ENCODE measurements at places on chromosomes 2 and 18. TPM values are rescaled to one million over a fixed set of nuclear protein-coding genes. Genes with fewer than 3 reads are reported as not detected.

The LYPD6B gene
- 2.6 TPM for total RNA-seq

The PLGLB1 gene
- total RNA-seq: 4.2 TPM

The REG3A gene
- total RNA-seq: 0.79 TPM

The GKN1 gene
- not detected for total RNA-seq

The SFXN5 gene
- total RNA-seq: 26.4 TPM

The DYSF gene
- total RNA-seq: 7.5 TPM

The FRZB gene
- total RNA-seq: 26.8 TPM

The SERPINB12 gene
- not detected for total RNA-seq

The TRIM43 gene
- total RNA-seq: not detected

The UPP2 gene
- not detected for total RNA-seq

The ASAP2 gene
- 58.1 TPM for total RNA-seq

The ZNF892 gene
- total RNA-seq: 2.2 TPM

The STAM2 gene
- total RNA-seq: 30.6 TPM

The TBC1D8 gene
- total RNA-seq: 10.3 TPM

The MROH2A gene
- not detected for total RNA-seq

The ACMSD gene
- not detected for total RNA-seq

The GPAT2 gene
- 2.4 TPM for total RNA-seq

The STAT4 gene
- 2.0 TPM for total RNA-seq

The ICOS gene
- total RNA-seq: 0.69 TPM

Data from colonic mucosa (tissue), 4 donors.